ENCODE measurements at places on chromosomes 5 and 9.

- DNase-seq = no peak
These were observed 1746.4 kb downstream of the EFNA5 start for GRCh38 chr5:105924366-105924765.

DNA sequence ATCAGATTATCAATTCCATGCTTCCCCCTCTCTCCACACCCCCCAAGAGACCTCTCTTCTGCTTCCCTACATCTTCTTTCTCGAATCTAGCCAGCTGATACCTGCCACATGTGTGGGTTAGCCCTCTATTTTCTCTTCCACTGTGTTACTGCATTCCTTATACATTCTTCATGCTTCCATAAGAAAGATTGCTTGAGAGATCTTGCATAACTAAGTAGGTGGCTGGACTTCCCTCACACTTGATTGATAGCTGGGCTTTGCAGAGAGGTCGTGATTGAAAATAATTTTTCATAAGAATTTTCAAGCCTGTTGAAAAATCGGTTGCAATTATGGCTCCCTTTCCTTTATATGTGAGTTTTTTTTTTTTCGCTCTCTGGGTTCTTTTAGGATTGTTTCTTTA lies 33.0 kb upstream of the PANK3 start:
- DNase-seq = no peak

GRCh38 chr5:72028382-72028781 lies 78.9 kb upstream of the MAP1B start:
- DNase-seq = no peak

DNA sequence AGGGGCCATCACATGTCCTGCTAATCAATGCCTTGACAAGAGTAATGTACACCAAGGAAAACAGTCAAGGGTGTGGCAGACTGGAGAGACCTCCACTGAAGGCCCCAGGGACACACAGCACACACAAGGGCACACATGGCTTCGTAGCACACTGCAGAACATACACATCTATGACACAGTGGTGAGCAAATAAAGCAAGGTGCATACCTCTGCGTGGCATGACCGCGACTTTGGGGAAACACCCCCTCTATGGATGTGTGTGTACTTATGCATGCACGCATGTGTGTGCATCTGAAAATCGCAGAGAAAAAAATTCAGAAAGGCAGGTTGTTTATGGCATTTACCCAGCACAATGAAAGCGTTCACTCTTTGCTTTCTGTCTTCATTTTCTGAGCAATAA lies 20.5 kb downstream of the SEMA4D start:
- peak; percentile 51 for DNase-seq

DNA sequence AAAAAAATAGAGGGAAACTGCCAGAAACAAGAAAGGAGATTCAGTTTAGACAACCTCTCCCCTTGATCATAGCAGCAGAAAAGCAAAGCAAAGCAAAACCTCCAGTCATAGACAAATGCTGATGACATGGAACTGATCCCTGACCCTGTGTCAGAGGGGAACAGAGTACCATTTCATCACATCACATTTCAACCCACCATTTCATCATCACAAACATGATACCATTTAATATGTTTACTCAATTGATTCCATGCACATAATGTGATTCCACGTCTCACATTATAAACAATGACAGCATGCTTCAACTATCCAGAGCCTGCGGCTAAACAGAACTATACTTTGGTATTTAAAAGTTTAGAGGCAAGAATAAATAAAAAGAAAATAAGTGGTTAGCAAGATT lies 28.7 kb upstream of the ACOT12 start:
- no peak for DNase-seq

DNA sequence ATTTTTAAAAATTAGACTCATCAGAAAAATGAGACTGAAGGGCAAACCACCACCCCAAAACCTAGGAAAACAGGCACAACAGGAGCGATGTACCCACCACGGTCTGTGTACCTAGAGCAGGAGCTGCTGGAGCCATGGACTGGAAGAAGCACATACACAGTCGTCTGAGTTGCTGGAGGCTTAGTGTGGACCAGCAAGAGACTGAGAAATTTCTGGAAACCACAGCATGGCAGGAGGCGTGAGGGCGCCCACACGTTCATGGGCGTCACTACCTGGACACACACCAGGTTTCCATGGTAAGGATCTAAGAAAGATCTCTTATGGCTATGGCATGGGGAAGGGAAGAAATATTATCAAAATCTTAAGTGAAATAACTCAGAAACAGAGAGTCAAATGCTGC lies 91.9 kb downstream of the MED10 start:
- DNase-seq = no peak

- DNase-seq = no peak
These were observed 23.9 kb upstream of the TPD52L3 start for GRCh38 chr9:6304232-6304631.

DNA sequence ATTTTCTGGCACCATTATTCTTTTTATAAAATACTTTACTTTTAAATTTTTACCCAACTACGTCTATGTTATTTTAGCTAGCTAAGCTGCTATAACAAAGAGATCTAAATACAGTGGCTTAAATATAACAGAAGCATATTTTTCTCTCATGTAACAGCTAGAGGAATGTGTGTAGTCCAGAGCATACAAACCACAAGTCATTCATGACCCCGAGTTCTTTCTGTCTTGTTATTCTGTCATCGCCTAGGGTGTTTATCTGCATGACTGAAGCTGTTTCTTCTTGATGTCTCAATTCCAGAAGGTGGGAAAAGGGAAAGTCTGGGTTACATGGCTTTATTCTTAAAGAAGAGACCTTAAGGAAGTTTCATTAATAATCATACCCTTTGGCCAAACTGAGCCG lies 136.9 kb upstream of the RFX3 start:
- no peak for DNase-seq

- DNase-seq = no peak
These were observed 3.8 kb downstream of the ADAMTSL1 start for GRCh38 chr9:18477719-18478118.

GRCh38 chr9:76255781-76256455 lies 138.3 kb downstream of the RFK start:
- DNase-seq = no peak

DNA sequence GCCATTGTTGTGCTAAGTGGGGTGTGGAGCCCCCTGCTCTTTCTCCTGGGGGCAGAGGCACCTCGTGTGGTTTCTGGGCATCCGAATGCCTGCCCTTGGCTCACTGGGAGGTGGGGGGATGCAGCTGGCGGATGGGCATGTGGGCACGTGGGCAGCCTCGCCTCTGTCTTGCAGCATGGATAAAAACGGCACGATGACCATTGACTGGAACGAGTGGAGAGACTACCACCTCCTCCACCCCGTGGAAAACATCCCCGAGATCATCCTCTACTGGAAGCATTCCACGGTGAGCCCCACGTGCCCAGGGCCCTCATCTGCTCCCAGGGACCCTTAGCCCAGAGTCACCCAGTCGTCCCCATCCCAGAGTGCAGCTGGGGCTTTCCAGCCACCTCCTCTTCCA lies 25.3 kb downstream of the PTGES2 start:
- no peak for DNase-seq

DNA sequence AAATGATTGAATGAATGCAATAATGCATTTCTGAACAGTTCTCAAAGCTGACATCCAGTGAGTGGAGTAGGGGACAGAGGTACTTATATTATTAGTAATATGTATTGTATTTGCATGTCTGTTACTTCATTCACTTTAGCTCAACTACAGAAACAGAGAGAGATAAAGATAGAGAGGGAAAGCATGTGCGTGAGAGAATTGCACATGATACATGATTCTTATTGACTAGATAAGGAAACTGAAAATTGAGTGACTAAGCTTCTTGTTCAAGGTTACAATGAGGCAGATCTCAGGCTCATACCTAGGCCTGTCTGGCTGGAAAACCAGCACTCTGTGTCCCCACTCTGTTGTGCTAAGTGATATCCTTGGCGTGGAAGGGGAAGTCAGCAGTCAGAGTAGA lies 337.7 kb upstream of the KLF4 start:
- DNase-seq = no peak

- DNase-seq = no peak
These were observed 20.7 kb upstream of the JADE2 start for GRCh38 chr5:134504629-134505300.

- DNase-seq = no peak
These were observed 739.5 kb upstream of the GRAMD2B start for GRCh38 chr5:125683669-125684068.

GRCh38 chr5:125049721-125050702 lies 303.6 kb upstream of the ZNF608 start:
- DNase-seq = no peak

GRCh38 chr9:81424431-81424830 lies 264.9 kb downstream of the TLE1 start:
- no peak for DNase-seq

DNA sequence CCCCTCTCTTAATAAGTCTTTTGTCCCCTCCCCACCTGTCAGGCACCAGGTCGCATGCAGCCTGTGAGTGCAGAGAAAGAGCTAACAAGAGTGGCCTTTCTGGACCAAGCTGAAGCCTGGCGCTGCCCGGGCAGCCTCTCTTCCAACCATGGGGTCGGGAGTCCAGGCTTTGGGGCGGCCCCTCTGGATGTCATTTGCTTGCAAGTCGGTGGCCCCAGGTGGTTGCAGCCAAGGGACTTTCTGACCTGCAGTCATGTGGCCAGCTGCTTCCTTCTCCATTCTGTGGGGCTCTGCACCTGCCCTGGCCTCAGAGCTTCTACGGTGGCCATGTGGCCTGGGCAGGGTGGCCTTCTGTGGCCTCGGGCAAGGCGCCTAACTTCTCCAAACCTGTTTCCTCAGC lies 159.7 kb downstream of the DAB2IP start:
- no peak for DNase-seq

DNA sequence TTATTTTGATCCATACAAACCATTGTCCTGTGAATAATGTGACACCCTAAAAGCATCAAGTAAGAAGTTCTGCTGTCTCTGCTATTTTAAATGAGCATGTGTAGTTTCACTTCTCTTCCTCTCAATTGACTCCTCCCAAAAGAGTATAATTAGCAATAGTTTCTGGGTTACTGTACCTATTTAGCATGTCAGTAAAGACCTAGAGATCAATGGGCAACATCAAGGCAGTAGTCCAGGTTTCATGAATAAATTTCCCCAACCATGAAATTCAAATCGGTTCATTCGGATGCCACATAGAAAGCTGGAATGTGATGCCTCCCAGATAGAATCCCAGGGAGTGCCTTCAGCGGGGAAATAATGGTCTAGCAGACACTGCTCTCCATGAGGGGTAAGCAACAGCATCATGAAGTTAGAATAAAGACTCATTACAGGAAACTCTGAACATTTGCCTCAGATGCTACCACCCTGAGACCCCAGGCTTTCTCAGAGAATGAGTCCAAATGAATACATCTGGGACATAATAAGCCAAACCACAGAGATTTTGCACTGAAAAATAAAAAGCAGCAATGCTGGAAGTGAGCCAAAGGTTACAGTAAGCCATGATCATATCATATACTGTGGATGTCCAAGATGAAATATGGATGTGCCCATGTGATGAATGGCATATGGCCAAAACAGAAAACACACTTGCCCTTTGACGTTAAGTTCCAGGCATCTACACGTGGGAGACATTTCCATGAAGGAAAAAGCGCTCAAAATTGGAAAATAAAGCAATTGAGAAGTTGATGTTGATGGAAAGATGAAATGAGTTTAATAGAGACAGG lies 1107.0 kb upstream of the SEMA6A start:
- DNase-seq = no peak

DNA sequence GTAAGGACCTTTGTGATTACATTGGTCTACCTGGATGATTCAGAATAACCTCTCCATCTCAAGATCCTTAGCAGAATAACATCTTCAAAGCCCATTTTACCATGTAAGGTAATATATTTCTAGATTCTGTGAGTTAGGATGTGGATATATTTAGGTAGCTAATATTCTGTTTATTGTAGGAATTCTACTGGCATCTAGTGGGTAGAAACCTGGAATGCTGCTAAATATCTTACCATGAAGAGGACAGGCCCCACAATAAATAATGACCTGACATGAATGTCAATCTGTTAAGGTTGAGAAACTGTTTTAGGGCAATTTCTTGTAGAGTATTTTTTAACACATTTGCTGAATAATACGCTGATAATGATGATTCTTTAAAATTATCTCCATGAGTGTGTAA lies 426.8 kb downstream of the MAN2A1 start:
- DNase-seq = no peak

DNA sequence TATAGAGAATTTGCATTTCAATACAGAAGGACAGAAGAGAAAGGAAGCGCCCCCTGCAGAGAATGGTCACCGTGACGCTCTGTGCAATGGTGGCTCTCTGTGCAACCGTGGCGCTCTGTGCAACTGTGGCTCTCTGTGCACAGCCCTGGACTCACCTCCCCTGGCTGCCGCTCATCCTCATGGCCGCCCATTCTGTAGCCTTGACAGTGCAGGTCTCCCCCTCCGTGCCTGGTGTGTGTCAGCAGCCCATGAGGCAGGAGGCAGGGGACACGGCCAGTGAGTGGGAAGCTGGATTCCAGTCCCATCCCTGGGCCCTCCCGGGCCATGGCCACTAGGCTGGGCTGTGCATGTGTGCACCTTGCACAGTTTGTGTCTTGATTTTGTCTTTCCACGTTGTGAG lies 12.0 kb downstream of the EXOC3 start:
- no peak for DNase-seq

- no peak for DNase-seq
These were observed 935.7 kb upstream of the NUDT12 start for GRCh38 chr5:104498281-104498680.

DNA sequence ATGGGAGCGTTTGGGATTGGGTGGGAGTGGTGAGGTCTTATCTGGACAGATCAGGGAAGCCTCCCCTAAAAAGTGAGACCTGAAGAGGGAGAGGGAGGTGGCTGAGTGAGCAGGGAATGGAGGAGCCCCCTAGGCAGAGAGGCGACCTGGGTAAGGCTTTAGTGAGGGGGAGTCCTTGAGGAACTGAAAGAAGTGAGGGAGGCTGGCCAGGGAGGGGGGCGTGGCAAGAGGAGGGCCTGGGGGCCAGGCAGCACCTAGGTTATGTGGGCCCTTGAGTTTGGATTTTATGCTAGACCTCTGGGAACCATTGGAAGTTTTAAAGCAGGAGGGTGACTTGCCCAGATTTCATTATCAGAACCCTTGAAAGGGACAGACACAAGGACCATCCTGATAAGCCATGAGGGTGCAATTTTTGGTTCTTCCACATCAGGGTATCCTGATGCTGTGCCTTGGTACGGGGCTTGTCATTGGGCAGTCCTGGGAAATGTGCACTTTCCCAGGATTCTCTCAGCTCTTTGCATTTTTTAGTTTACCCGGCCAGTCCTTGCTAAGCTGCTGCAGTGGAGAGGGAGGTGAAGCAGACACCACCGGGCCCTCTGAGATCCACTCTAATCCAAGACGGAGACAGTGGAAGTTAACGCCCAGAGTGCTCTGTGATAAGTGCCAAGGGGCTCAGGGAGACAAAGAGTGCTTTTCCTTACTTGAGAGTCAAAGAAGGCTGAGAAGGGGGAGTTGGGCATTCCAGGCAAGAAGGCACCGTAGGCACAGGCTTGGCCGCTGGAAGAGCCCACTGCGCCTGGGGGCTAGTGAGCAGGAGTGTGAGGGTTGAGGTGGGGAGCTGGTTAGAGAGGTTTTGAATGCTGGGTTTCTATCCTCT lies 16.1 kb downstream of the GSN start:
- DNase-seq = no peak

DNA sequence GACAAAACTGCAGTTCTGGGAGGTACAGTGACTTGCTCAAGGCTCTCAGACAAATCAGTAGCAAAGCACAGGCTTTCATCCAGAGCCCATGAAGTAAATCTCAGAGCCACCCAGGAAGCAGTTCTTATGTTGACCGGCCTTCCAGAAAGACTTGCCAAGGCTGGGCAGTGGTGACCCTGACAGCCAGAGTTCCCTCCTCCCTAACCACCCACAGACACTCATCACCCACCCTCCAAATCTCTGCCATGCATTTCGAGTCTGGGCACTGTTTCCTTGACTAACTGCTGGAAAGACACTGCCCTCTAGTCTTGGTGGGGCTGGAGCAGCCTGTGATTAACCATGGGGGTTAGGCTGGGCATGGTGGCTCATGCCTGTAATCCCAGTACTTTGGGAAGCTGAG lies 21.5 kb downstream of the NEURL1B start:
- DNase-seq = no peak
